ENCODE measurements at places on chromosomes 13 and 19.

DNA sequence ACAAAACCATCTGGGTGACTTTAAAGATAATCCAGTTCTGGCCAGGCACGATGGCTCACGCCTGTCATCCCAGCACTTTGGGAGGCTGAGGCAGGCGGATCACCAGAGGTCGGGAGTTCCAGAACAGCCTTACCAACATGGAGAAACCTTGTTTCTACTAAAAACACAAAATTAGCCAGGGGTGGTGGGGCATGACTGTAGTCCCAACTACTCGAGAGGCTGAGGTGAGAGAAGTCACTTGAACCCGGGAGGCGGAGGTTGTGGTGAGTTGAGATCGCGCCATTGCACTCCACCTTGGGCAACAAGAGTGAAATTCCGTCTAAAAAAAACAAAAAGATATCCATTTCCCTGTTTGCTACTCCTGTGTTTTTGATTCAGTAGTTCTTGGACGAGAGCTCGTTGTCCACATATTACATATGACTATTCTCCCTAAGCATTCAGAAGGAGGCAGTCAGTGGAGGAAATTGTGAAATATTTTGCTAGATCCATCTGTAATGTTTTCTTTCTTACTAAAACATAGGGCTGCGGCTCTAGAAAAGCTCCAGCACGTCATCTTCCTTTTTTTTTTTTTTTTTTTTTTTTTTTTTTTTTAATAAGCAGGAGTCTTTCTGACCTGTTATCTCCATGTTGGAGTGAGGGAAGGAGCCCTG is 33.6 kb downstream of the ZNF701 start:
- DNase-seq: no peak

- DNase-seq: no peak
Measured at GRCh38 chr13:112132142-112132541, 65.2 kb downstream of the SOX1 start.

GRCh38 chr19:996051-996838 is 4.0 kb upstream of the GRIN3B start:
- no peak for DNase-seq

DNA sequence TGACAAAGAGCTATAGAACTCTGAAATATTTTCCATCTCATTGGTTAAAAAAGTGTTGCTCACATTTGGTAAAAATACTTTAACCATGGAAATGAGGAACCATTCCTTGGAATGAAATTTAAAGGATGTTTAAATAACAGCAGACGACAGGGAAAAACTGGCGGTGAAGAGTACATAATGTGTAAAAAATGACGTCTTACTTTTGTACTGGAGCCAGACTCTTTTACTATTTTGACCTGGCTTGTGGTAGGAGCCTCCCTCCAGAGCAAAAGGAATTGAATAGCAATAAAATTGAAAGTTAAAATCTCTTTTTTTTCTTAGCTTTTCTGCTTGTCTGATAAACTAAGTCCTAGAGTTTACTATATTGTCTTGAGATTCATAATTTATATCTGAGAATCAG is 426.2 kb upstream of the KLHL1 start:
- DNase-seq: no peak

DNA sequence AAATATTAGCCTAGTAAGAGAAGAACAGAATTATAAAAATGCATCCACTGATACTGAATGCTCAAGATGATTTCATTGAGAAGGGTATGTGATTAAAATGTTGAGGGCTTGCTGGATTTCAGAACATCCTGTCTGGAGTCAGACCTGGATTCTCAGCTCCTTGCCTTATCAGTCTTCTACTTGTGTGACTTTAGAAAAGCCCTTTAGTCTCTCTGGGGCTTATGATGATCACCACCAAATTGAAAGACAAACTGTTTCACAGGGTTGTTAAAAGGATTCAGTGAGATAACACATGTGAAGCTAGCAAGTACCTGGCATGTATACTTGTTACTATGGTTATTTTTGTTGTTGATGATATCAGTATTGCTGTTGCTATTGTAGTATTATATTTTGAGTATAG is 118.4 kb downstream of the GPC6 start:
- no peak for DNase-seq

DNA sequence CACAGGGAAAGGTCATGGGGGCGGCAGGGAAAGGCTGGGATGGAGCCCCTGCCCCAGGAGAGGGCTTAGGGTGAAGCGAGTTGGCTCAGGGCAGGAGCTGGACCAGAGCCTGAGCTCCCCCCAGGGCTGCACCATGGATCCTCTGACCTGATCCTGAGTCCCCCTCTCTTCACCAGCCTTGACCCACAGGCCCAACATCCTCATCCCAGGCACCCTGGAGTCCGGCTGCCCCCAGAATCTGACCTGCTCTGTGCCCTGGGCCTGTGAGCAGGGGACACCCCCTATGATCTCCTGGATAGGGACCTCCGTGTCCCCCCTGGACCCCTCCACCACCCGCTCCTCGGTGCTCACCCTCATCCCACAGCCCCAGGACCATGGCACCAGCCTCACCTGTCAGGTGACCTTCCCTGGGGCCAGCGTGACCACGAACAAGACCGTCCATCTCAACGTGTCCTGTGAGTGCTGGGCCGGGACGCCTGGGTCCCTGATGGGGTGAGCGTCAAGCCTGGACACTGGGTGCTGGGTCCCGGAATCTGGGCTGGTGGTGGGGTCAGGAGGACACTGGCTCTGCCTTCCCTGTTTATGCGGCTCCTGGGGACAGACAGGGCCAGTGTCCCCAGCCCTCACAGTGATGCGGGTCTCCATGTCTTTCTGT is 842 bp downstream of the SIGLEC9 start:
- no peak for DNase-seq

DNA sequence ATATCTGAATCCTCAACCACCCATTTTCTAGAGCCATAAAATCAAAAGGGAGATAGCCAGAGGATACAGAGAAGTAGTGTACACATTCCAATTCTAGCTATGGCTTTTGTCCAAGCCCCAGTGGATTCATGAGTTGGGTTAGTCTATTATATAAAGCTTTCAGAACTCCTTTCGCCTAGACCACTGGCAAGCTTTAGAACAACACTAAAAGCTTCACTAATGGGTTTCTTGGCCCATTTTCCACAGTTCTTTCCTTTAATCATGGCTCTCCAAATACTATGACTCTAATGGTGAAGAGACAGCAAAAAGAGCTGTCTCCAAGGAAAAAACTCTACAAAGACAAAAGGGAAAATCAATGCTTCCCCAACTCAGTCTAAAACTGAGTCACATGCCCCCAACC is 48.2 kb upstream of the SLITRK5 start:
- no peak for DNase-seq

GRCh38 chr19:3809881-3810707 is 23.9 kb upstream of the MATK start:
- no peak for DNase-seq

DNA sequence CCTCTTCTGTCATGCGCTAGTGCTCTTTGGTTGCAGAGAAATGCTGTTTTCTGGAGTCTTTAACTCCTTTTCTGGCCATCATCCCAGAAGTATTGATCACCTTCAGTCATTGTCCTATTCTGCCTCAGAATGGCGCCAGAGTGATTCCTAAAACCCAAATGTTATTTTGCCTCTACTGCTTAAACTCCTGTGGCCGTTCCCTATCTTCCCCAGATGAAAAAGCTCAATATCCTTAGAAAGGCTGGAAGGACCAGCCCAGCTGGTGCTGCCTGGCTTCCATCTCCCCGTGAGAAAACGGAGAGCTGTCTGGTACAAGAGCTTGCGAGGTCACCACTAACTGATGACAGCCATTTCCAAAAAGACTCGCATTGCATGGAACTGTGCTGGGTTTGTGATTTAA is 179.1 kb downstream of the RBM26 start:
- no peak for DNase-seq

- DNase-seq: no peak
Measured at GRCh38 chr19:39401070-39401548, 5.5 kb upstream of the ZFP36 start.

GRCh38 chr13:79880818-79881217 is 399.9 kb downstream of the NDFIP2 start:
- no peak for DNase-seq

DNA sequence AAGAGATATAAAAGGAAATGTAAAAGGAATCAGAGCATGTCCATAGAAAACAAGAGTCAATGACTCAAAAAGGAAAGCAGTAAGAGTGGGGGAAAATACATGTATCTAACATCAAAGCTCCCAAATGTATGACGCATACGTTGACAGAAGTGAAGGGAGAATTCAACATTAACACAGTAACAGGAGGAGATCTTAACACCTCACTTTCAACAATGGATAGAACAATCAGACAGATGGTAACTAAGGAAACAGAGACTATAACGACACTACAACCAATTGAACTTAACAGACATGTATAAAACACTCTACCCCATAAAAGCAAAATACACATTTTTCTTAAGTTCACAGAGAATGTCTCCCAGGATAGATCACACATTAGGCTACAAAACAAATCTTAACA is 774.8 kb upstream of the ARGLU1 start:
- DNase-seq: no peak

- DNase-seq: no peak
Measured at GRCh38 chr19:31160336-31160926, 188.8 kb downstream of the TSHZ3 start.

GRCh38 chr19:13585512-13585911 is 79.2 kb upstream of the CACNA1A start:
- no peak for DNase-seq

DNA sequence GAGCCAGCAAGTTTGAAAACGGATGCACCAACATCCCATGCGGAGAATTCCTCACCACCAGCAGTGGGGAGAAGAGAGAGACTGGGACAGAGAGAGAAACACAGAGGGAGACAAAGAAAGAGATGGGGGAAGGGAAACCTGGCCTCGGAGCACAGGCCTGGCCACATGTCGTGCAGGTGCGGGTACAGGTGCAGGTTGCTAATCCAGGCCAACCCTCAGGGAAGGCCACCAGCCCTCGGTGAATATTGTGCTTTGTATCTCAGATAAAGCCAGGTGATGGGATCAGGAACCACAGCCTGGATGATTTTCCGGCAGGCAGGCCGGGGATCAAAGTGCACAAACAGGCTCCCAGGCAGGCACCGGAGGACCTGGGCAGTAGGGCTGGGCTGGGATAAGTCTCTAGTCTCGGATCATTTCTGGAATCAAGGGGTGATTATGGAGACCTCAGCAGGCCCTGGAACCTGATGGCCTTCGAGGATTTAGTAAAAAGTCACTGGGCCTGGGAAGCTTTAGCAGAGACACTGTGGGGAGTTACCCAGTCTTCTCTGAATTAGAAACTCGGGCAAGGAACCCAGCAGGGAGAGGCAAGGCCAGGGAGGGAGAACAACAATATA is 3.7 kb downstream of the GAS6 start:
- no peak for DNase-seq

GRCh38 chr13:28455580-28456194 is 39.2 kb downstream of the FLT1 start:
- DNase-seq: no peak

GRCh38 chr19:49843265-49843664 is 7.7 kb upstream of the PTOV1 start:
- DNase-seq: no peak

GRCh38 chr13:47897411-47898050 is 103.5 kb downstream of the SUCLA2 start:
- no peak for DNase-seq

GRCh38 chr13:68970532-68970931 is 1137.1 kb upstream of the ATXN8OS start:
- no peak for DNase-seq

DNA sequence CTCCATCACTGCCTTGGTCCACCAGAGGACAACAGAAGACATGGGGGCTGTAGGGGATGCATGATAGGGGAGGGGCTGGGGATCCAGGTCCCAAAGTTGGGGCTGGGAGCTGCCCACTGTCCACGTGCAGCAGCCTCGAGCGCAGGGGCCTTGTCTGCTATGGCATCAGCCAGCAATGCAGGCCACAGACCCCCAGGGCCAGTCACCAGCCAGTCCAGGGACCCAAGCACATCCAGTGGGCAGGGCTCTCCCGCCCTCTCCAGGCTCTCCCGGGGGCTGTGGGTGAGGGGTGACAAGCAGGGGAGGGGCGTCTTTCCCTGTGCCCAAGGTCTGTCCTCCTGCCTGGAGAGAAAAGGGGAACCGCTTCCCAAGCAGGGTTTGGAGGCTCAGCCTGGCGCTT is 32.8 kb downstream of the PEPD start:
- no peak for DNase-seq

GRCh38 chr13:113655346-113656002 is 2.5 kb downstream of the ATP4B start:
- DNase-seq: no peak

DNA sequence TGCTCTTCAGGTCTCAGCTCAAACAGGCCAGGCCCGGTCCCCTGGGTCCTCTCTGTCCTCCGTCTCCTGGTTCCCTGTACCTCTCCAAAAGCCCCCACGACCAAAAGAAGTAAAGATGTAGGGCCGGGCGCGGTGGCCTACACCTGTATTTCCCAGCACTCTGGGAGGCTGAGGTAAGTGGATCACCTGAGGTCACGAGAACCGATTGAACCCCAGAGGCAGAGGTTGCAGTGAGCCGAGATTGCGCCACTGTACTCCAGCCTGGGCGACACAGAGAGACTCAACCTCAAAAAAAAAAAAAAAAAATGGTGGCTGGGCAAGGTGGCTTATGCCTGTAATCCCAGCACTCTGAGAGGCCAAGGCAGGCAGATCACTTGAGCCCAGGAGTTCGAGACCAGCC is 22.0 kb upstream of the BCL3 start:
- DNase-seq: no peak

DNA sequence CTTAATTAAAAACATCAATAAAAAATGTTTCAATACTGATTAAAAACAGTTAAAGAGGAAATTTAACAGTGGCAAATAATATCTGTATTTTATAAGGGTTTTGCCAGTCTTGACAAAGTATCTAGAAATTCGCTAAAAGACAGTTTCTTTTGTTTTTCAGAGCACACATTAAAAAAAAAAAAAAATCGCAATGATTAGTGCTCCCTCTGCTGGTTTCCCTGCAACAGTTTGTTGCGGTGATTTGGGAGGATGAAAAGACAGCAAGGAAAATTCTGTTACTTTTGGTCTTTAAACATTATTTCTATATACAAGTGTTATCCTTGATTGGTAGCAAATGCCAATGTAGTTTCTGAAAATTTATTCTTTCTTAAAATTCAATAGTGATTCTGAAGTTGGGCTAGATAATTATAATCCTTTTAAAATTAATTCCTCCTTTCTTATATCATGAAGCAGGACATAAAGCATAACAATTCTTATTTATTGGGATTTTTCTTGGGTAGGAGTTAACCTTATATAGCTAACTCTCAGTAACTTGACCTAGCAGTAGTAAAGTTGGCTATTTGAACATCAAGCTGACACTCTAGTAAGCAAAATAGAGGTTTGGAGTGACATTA is 23.1 kb upstream of the SPRY2 start:
- DNase-seq: no peak

DNA sequence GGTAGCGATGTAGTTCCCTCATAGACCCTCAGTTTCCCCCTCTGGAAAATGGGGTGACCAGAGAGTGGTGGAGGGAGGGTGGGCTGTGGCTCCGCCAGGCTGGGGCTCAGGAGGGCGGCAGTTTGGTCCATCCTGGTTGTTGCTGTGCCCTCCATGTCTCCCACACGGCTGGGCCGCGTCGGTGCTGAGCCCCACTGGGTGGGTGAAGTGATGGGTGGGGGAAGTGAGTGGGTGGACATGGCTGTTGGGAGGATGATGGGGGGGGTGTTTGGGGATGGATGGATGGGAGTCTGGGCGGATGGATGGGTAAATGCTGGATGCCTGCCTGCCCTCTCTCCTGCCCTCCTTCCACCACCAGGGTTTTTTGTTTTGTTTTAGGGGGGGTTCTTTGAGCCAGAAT is 16.6 kb upstream of the EHD2 start:
- no peak for DNase-seq
